Activated gamma-delta T cell treated with Interleukin-2 at 50 U/mL for 16 hours (primary cell): ENCODE measurements at places on chromosomes 6 and 20.

- peak; percentile 28 for DNase-seq
Measured at GRCh38 chr6:156686301-156686994, 90.7 kb upstream of the ARID1B start.

GRCh38 chr20:5821627-5822215, 71.5 kb downstream of the SHLD1 start:
- DNase-seq: no peak

- DNase-seq: no peak
Measured at GRCh38 chr20:36407199-36407733, 101.1 kb downstream of the DLGAP4 start.

- DNase-seq: no peak
Measured at GRCh38 chr20:25135031-25135430, 53.1 kb upstream of the VSX1 start.

DNA sequence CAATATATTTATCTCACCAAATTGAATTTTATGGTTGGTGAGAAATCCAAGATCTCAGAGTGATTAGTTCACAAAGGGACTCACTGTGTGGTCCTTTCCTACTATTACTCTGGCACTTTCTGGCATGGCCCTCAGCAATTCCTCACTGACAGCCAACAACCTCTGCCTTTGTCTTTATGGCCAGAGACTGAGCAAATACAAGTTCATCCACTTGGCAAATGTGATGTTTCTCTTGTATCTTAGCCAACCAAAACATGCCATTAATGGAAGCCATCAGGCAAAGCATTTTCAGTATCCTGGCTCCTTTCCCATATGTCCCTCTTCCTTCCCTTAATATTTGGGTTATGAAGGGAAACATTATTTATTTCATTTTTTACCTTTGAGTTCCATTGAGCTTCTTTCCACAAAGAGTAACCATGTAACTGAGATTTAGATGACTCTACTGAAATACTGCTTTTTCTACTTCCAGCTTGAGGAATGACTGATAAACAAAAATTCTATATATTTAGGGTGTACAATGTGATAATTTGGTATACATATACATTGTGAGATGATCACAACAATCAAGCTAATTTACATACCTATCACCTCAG, 30.8 kb upstream of the SMLR1 start:
- no peak for DNase-seq

DNA sequence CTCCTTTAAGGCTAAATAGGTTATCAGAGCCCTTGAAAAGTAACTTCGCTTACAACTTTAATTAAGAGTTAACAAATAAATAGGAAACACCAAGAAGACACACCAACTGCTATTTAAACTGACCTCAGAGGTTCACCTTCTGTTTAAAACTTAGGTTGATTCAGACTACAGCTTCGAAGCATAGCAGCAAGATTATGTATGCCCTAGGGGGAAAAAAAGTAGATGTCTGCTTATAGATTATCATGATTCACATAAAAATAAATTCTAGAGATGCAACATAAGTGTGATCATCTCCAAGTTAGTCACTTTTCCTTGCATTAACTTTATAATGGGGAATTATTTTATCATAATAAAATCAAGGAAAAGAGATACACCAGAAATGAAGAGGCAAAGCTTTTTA, 8.9 kb downstream of the PNISR start:
- DNase-seq: no peak

GRCh38 chr6:31775184-31775583, 1.9 kb downstream of the VWA7 start:
- DNase-seq: no peak

- DNase-seq: no peak
Measured at GRCh38 chr6:74069089-74069581, 373.1 kb downstream of the CD109 start.

DNA sequence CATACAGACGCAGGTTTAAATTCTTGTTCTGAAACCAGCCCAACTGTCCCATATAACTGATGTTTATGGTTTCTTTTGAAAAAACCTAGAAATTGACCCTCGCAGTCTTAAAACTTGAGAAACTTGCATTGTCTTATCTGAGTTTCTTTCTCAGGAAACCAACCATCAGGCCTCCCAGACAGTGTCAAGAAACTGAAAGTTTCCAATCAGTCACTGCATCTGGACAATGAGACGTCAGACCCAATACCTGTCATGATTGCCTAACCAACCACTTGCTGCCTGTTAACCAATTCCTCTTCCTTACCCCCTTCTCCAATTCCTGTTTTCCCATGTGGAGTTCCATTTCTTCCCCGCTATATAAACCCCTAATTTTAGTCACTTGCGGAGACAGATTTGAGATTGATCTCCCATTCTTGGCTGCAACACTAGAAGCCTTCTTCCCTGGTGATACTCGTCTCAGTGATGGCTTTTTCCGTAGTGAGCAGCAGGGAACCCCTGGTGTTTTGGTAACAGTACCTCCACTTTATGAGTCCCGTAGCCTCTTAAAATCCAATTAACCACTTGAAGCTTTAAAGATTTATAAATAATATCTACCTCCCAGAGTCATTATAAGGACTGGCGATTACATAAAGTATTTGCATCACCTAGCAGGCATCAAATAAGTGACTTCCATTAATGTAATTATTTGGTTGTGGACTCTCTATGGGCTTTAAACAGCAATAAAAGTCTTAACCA, 49.3 kb downstream of the GPR63 start:
- no peak for DNase-seq

DNA sequence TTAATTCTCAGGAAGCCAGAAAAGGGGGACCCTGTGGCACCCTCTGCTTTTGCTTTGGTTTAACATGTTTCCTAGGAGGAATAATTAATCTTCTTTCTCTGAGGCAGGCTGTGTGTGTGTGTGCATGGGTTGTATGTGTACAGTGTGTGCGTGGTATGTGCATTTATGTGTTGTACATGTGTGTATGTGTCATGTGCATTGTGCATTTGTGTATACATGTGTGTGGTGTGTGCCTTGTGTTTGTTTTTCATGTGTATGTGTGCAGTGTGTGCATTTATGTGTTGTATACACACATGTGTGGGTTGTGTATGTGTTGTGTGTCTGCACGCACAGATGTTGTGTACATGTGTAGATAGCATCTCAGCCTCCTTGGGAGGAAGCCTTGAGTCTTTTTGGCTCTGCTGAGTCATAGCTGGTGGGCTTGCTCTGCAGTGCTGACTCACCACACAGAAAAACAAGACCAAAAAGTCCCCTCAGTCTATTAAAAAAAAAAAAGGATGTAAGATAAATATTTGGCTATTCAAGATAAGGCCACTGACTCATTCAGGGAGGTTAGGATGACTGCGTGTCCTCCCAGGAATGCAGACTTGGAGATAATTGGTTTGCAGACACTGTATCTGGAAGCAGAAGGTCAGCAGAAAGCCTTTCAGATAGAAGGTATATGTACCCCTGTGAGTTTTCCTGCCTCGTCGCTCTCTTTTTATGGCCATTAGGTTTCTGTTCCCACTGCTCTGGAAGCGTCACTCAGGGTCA, 58.6 kb downstream of the SYNJ2 start:
- DNase-seq: no peak

DNA sequence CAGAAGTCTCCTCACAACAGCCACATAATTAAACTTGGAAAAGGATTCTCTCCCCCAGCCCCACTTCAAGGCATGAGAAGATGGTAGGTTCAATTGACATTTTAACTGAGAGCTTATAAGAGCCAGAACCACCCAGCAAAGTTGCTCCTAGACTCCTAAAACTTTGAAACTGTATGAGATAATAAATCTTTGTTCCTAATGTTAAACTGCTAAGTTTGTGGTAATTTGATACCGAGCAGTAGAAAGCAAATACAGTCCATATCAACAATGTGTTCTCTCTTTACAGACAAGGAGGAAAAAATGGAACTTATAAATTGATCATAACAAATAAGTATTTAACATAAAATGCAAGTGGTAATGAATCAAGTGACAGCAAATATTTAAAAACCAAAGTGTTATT, 831.8 kb downstream of the MAFB start:
- DNase-seq: no peak

DNA sequence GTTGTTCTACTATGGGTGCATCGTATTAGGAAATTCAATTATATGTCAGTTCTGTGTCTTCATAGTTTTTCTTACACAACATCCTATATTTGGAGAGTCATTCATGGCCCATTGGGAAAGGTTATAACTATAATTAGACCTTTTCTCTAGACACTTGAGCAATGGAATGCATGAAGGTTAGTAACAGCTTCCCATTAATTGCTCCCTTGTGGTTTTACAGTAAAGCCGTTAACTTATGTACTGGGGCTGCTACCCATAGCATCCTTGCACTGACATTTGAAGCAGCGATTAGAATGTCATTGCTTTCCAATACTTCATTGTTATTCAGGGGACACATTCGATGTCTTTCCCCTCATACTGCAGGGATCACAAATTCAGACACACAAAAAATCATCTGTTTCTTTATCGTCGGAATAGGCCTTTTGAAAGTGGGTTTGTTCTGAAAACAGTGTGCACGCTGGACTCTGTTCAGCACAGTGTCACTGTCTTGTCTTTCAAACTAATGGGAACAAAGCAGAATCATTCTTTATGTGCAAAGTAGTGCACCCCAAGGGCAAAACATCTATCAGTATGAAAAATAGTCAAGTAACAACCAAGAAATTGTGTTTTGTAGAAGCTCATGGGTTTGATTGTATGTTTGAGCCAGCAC, 634.3 kb upstream of the MAP3K7 start:
- no peak for DNase-seq

- peak; percentile 41 for DNase-seq
Measured at GRCh38 chr6:5174244-5174643, 86.5 kb downstream of the LYRM4 start.
